ENCODE measurements at places on chromosomes 4 and X.

DNA sequence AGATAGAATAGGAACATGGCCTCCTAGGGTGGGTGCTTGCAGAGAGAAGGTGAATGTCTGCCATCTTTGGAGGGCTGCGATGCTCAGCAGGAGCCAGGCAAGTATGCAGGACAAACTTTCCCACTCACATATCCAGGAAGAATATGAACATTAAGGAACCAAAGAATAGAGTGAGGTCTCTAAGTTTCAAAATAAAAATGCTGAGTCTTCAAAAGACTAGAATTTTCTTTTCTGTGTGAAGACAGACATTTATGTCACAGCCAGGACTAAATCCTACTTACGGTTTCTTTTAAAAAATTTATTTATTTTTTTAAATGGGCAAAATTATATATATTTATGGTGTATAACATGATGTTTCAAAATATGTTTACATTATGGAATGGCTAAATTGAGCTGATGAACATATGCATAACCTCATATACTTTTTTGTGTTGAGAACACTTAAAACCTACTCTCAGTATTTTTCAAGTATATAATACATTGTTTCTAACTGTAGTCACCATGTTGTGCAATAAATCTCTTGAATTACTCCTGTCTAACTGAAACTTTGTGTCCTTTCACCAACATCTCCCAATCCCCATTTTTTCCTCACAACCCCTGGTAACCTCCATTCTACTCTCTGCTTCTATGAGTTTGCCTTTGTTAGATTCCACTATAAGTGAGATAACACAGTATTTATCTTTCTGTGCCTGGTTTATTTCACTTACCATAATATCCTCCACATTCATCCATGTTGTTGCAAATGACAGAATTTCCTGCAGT is 177.8 kb upstream of the HAND2 start:
- no peak for DNase-seq

DNA sequence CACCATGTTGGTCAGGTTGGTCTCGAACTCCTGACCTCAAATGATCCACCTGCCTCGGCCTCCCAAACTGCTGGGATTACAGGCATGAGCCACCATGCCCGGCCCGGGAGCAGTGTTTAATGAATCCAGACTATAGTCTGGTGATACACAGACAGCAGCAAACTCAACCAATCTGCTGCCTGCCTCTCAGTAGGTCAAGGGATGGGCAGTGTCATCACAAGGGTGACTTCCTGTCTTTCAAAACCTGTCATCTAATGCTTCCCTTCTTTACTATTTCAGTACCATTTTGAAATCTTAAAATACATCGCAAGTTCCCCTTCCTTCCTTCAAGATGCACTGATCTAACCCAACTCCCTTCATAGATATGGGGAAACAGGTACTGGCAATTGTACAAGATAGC is 8.4 kb downstream of the RPL39 start:
- no peak for DNase-seq

DNA sequence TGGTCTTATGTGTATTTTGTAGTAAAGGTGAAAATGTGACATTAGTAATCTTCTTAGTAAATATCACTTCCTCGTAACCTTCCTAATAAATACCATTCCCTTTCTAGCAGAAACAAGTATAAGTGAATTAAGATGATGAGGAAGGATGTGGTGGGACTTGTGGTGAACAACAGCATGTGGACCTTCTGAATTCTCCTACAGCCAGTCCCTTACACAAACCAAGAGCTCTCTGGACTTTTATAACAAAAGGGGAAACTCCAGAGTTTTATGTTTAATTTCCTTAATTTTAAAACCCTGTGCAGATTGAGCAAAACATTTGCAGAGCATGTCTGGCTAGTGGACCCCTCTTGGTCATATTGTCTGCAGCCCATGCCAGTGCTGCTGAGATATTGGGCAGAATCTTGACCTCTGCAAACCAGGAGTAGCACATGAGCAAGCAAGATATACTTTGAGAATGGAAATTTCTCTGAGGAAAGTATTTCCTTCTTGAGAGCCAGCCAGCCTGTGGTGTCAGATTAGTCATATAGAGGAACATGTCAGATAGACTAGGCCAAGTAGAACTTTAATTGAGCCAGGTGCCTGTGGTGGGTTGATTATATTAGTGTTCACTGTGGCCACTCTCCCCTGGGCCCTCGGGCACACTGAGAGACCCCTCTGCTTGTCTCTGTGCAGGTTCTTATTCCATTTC is 328.2 kb downstream of the DKK2 start:
- peak; percentile 2 for DNase-seq

DNA sequence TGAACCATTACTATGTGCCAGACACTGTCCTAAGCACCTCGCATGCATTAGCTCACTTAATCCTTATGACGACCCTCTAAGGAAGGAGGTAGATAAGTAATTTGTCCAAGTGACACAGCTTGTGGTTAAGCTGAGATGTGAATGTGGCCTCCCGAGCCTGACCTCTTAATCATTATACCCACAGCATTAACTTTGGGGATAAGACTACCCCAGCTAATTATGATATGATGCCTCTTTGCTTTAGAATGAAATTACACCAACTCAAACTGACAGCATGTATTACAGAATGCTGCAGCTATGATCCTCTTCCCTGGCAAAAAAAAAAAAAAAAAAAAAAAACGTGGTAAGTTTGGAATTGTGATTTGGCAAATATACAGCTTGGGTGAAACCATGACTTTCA is 53.5 kb downstream of the APBB2 start:
- no peak for DNase-seq

DNA sequence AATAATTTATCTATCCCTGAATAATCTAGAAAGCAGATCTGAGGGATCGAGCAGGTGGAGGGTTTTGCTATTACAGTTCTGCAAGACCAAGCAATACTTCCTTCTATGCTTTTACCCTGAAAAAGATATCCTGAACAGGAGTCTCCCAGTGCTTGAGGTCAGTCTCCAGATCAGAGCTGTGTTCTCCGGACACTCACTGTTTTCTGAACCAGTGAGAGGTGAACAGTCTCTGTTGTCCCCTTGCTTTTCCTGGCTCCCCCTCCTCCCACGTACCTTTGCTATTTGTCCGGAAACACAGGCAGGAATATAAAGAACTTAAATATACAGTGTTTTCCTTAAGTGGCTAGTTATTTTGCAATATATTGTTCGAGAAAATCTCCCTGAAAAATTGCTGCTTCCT is 116.6 kb downstream of the ATXN3L start:
- DNase-seq = no peak

DNA sequence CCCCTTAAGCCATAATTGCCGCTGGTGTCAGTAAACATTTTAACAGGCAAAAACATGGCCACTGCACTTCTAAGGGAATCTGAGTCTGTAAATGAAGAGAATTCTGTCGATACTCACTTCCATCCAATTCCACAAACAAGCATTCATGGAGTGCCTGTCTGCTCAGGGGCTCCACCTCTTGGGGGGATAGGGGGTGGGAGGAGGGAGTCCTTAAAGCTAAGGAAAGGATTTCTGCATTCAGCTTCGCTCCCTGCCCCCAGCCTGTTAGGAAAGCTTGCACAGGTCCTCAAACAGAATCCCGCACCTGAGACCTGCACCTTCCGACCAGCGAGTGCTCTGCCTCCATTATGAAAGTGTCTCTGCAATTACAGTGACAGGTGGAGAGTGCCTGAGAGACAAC is 130.2 kb upstream of the KIT start:
- DNase-seq = no peak

GRCh38 chr4:38193236-38193863 is 233.2 kb downstream of the PTTG2 start:
- no peak for DNase-seq

- no peak for DNase-seq
Measured at GRCh38 chrX:148784856-148785255, 284.4 kb downstream of the AFF2 start.

DNA sequence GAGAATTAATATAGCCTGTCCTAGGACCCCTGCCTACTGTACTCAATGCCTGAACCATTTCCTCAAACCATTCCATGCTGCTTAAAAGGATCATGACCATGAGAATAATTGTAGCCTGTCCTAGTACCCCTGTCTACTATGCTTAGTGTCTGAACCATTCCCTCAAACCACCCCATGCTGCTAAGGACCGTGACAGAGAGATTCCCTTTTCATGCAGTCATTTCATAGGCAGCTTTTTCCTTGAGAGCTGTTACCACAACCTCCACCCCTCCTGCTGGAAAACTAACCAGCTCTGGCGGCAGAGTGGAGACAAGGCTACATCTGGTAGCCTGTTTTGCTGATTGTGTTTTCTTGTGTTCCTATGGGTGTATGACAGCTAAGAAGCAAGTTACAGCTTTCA is 174.9 kb upstream of the SMARCAD1 start:
- DNase-seq = no peak

DNA sequence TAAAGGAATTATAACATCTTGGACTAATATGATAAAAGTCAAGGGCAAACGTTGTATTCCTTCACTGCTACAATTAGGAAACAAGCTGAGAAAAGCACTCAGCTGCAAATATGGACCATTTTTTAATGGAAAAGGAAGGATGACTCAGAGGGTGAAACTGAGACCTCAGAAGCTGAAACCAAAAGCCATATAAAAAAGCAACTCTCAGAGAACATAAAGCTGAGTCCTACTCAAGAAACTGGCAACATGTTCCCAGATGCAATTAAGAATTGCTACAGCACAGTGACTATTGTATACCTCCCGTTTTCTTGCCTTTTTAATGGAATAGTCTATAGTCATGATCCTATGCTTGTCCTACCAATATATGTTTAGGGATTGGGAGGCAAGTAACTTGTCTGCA is 1106.4 kb upstream of the INTU start:
- no peak for DNase-seq

DNA sequence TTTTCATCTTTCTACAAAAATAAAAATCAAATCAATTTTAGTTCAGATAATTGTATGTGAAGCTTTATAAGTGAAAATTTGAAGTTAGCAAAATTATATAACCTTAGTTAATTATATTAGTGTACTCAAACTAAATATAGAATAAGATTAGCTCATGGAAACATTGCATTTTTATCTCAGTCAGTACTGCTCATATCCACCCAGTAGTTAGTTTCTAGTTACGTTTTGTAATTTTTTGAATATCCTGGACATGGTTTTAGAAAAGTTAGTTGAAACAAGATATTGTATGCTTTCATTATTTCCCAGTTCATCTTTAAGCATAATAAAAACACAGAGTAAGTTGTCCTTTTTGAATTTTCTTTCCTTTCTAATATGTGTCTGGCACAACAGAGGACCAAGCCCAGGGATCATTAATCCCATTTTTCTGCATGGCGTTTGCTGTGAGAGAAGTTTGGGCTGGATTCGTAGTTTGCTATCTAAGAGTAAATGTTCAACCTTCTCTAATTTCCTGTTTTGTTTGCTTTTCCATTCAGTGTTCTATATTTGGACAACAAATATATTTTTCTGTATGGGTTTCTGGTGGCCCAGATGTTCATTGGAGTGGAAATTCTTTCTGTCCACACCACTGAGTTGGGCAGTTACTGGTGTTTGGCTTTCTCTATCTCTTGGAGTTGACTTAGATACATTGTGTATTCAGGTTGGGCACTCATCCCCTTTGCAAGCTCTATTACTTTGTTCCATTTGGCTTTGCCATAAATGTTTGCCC is 12.1 kb downstream of the TBL1X start:
- DNase-seq = no peak

GRCh38 chrX:70089604-70090297 is 27.5 kb downstream of the OTUD6A start:
- no peak for DNase-seq

GRCh38 chr4:62324215-62324614 is 1124.1 kb downstream of the ADGRL3 start:
- no peak for DNase-seq

DNA sequence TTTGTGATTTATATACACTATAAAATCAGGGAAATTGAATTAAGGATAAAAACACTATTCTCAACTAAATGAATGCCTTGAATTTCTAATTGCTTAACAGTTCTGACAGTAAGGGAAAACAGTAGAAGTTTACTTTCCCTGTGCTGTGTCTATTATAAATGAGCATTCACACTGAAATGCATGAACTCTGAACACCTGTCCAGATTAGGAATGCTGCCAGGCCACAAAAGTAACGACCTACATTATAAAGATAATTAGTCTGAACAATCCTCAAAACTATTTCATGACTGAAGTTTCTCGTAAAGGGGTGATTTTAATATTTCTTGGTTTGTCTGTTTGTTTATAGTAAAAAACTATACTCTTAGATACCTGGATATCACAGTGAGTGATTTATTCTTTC is 2.0 kb downstream of the NDST3 start:
- DNase-seq = no peak

- no peak for DNase-seq
Measured at GRCh38 chrX:16141422-16142245, 18.3 kb downstream of the GRPR start.

GRCh38 chr4:156378033-156378665 is 424.5 kb upstream of the CTSO start:
- DNase-seq = peak; percentile 30

DNA sequence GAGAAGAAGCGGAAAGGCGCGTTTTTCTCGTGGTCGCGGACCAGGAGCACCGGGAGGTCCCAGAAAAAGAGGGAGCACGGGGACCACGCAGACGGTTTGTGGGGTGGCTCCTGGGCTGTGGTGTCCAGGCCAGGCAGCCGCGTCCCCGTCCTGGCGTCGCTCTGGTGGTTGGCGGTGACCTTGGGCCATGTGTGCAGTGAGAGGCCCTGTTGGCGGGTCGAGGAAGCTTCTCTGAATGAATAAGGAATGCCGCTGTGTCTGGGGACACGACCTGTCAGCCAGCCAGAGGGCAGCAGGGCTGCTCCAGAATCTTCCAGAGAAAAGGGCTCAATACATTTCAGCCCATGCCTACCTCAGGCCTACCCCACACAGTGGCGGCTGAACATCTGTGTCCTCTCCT is 24.3 kb upstream of the HGFAC start:
- DNase-seq = no peak

DNA sequence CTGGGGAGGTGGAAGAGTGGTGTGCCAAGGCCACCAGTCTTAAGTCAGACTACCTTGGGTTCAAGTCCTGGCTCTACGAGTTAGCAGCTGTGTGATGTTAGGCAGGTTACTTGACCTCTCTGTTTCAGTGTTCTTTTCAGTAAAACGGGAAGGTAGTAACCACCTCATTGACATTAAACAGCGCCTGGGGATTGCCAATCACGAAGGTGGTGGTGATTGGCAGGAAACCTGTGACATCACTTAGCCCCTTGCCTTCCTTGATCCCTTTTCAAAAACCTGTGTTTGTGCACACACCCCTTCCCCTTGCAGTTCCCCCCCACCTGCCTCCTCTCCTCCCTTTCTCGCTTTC is 7.6 kb downstream of the KLF3 start:
- no peak for DNase-seq

GRCh38 chr4:77433418-77433733 is 172.2 kb upstream of the CXCL13 start:
- DNase-seq = peak; percentile 73

GRCh38 chr4:168387091-168387490 is 68.5 kb upstream of the DDX60 start:
- DNase-seq = no peak
